ENCODE measurements at places on chromosomes 16 and 17.

DNA sequence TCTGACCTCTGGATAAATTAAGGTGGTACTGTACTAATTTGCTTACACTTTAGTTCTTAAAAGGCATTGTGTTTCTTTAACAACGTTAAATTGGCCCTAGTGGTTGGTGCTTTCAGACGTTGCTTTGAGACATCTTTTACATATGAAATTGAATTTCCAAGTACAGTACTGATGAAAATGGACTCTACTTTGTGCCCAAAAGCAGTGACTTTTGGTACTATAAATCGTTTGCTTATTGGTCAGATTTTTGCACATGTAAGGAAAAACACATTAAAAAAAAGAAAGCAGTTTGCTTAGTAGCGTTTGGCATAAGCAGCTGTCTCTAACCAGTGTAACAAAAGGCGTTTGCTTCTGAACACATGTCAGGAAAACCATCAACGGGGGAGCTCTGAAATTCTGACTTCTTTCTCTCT lies 139.6 kb downstream of the CDK5R1 start:
- DNase-seq: no peak

- DNase-seq: no peak
These were observed 184.8 kb downstream of the C16orf78 start for GRCh38 chr16:49558451-49558850.

DNA sequence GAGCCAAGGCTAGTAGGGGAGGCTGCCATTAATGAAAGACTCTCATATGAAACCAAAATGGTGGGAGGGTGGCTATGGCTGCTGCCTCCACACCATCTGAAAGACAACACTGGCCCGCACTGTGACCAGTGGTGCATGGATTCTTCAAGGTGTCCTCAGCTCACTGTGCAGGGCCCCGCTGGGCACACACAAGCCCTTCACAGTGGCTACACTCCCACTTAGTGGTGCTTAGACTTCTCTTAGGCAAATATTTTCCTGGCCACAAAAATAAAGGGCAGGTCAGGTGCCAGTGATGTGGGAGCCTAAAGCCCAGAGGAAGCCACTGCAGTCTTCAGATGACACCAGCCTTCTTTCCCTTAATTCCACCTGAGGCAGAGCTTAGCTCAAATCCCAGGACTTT lies 38.1 kb upstream of the IRX3 start:
- no peak for DNase-seq

- DNase-seq: no peak
These were observed 42.4 kb upstream of the SLC38A10 start for GRCh38 chr17:81337476-81337879.

DNA sequence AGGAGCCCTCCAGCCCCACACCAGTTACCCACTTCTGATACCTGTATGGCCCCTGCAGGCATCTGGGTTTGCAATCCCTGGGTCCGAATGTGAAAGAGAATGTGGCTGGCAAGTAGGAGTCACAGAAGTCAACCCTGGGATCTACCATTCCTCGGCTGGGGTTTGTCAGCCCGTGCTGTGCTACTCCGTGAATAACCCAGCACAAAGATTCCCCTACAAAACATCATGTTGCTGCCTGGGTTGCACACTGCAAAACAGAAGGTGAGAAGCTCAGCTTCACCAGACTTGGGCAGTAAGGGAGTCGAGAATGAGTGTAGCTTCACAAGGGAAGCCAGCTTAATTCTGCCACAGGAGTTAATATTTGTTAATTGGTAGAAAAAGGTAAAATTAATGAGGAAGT lies 137.1 kb downstream of the ZFHX3 start:
- DNase-seq: no peak

DNA sequence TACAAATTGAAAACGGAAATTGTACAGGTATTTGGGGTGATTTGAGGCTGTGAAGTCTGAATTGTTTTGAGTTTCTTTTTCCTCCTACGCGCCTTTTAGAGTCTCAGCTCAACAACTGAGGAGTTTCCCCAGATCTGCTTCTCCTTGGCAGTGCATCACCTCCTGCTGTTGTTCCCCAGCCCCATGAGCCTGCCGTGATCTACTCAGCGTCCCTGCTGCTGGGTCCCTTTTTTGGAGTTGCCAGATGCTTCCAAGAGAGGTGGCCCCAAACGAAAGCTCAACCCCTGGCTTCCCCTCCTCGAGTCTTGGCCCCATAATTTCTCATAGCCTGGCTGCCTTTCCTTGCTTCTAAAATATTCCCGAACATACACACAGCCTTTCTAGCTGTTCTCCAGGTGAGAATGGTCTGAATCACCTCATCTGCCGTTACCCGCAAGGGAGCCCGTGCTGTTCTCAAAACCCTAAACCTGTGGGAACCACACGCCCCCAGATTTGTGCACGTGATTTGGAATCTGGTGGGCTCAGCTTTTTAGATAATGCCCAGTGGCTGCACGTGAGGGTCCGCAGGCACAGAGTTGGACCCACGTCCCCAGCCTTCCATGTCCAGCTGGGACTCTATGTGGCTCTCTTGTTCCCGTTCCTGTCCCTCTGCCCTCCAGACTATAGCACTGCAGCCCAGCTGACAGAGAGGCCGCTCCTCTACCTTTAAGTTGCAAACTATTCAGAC lies 179.1 kb upstream of the CHMP6 start:
- DNase-seq: no peak

DNA sequence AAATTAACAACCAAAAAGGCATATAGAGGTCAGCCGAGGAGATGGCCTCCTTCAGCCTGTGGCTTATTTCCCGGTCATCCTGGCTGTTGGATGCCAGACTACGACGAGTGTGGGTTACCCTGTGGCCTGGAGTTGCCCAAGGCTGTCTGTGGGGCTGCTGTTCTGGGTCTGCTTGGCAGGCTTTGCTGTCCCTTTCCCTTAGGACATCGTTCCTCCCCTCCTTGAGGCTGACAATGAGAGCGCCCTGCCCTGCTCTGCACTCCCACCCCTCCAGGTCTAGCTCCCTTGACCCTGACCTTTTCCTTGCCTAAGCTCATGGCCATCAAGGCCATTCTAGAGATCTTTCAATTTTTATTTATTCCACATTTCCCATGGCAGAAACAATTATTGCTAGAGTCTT lies 1.9 kb upstream of the CBFB start:
- DNase-seq: no peak

- DNase-seq: no peak
These were observed 12.2 kb upstream of the AKTIP start for GRCh38 chr16:53515259-53515658.

DNA sequence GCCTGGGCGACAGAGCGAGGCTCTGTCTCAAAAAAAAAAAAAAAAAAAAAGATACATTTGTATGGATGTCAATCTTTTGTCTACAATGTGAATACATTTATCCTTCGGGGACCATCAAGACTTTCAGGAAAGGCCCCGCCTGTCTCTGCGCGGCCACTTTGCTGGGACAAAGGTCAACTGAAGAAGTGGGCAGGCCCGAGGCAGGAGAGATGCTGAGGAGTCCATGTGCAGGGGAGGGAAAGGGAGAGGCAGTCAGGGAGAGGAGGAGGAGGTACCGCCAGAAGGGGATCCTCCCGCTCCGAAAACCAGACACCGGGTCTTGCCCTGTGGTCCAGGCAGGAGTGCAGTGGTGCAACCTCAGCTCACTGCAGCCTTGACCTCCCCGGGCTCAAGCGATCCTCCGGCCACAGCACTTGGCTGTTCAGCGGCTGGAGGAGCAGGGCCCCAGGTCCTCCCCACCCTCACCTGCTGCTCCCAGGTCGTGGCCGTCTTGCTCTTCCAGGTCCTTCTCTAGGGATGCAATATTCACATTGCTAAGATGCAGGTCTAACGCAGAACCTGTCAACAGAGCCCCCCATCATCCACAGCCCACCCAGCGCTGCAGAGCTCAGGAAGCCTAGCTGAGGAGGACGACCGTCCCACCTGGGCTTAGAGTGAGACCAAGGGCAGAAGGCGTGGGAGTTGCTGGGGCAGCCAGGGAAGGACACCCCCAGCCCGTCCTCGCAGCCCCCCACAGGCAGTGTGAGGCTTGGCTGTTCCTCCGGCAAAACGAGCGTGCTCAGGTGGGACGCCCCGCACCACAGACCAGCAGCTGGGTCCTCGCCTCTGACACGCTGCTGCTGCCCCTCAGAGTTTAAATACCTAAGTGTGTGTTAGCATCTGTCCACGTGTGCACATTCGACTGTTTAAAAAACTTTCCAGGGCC lies 19.6 kb downstream of the GNPTG start:
- DNase-seq: no peak

- DNase-seq: no peak
These were observed 690 bp downstream of the NDE1 start for GRCh38 chr16:15650698-15651171.

DNA sequence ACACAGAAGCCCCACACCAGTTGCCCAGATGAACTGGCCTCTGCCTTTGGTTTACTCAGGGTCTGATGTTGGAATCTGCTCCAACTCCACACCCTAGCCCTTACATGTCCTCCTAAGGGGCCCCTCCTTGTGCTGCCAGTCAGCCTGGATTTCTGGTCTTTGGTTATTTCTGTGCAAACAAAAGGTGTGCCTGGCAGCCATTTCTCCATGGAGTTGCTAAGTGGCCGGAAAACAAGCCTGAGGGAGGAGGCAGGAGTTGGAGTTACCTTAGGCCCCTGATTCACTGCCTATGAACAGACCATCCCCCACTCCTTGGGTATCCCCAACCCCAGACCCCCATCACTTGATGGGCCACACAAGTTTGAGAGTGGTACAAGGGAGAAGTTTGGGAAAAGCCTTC lies 4.4 kb upstream of the ALKBH5 start:
- no peak for DNase-seq

- peak; percentile 23 for DNase-seq
These were observed 2.8 kb downstream of the IRX5 start for GRCh38 chr16:54933281-54934011.

GRCh38 chr16:75218256-75219076 lies at the start of gene CTRB1:
CTRB1 (plus strand) TSS chr16:75218988; CDS start chr16:75219008, 20 bp downstream.
- DNase-seq: no peak

DNA sequence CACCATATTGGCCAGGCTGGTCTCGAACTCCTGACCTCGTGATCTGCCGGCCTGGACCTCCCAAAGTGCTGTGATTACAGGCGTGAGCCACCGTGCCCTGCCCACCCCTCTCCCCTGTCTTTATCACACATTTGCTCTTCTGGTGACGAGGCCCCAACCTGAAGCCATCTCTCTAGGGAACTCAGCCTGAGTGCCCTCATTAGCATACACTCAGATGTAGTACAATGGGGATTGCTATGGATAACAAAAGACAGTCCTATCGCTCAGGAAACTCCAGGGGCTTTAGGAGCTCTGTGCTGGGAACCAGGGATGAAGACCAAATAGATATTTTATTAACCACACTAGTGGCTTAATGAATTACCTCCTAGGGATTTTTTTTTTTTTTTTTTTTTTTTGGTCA lies 100.7 kb downstream of the MARF1 start:
- no peak for DNase-seq

DNA sequence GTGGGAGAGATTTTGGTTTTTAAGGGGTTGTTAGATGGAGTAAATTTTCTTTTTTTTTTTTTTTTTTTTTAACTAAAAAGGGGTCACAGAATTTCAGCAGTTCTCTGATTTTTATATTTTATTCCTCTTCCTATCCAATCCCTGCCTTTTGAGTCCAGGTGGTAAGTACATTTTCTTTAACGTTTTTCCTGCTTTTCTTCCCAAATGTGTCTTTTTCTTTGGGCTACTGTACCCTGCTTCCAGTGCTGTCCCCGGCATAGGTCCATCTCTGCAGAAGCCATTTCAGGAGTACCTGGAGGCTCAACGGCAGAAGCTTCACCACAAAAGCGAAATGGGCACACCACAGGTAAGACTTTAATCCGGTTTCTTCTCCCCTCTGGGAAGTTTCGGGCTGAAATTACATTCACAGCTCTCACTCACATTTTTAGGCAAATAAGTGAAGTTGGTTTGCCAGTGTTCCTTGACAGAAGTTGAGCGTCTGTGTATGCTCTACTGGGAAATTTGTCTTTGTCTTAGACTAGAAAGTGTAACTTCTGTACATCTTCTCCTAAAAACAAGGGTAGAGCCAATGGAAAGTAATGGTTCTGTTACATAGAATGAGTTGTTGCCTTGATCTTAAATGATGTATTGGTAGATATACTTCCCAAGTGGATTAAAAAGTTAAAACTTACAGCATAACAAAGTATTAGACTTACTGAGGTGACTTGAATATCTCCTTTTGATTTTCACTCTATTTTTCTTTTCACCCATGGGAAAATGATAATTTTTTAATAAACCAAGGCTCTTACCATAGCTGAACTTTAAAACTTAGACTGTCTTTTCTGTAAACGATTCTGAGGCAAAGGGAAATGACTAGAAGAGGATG lies 54.5 kb downstream of the TUBD1 start:
- peak; percentile 64 for DNase-seq

GRCh38 chr16:81181013-81181720 lies 57.3 kb upstream of the BCO1 start:
- DNase-seq: peak; percentile 98

- DNase-seq: peak; percentile 77
These were observed 32.9 kb downstream of the CPSF4L start for GRCh38 chr17:73228748-73229236.

DNA sequence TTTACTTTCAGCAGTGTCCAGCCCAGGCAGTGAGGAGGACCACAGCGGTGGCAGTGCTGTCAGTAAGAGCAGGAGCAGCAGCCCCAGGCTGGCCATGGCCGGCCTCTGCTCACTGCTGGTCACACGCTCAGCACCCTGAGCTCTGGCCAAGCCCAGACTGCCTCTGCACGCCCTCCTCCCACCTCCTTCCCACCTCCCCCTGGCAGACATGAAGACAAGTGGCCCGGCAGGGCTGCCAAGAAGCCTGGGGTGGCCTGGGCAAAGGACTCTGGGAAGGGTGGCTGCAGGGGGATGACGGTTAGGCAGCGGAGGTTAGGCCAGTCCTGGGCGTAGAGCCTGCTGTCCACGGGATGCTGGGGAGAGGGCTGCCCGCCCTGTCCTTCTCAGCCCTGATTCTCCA lies at the start of gene C16orf89:
C16orf89 (minus strand) TSS at position 144 of the 400 bp plus-strand sequence; CDS start at position 96, 48 bp downstream.
- DNase-seq: no peak

- no peak for DNase-seq
These were observed 44.4 kb downstream of the CLEC19A start for GRCh38 chr16:19329932-19330331.

GRCh38 chr16:81680444-81681275 lies 98.4 kb upstream of the PLCG2 start:
- no peak for DNase-seq

- no peak for DNase-seq
These were observed 21.3 kb downstream of the TPSD1 start for GRCh38 chr16:1277151-1277598.

DNA sequence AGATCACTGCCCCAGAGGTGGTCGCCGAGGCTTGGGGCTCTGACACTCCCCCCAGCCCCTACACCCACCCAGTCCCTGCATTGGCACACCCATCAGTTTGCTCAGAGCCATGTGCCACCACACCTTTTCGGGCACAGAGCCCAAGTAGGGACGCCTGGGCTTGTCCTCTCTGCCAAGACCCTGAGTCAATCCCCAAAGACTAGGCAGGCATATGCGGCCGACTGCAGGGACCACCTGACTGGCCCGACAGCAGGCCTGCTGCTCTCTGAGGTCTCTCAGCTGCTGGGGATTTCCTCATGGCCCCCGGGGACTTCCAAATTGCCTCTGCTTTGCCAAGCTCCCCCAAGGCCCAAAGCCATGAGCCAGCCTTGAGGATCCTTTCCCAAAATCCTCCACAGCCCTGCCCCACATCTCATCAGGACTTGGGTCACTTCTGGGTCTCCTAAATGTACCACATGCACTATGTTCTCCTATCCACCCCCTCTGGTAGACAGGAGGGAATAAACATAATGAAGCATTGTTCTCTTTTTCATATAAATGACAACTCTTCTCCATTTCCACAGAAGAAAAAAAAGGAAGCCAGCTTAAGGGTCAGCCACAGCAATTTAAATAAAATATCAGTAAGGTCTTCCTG lies 30.6 kb downstream of the MYO18A start:
- no peak for DNase-seq
